GM19239 (cell line): ENCODE measurements at places on chromosomes 11 and 22.
A peak's percentile ranks its signal among the peaks of the same experiment; 100 is the strongest.

DNA sequence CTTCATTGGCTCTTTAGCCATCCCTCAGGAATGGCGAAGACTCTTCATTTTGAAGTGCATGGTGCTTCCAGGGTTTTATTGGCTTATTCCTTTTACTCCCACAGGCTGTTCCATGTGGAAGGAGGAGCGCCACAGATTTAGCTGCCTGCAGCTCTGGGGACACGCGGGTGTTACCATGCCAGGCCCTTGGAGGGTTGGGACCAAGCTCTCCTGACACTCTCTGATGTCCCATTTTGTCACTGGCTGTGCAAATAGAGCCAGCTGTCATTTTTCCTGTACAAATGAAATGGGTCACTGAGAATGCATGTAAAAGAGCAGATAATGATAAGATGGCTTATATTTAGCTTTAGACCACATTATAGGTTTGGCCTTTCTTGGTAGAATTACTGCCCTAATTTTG is 9.2 kb downstream of the THYN1 start:
- DNase-seq = no peak

DNA sequence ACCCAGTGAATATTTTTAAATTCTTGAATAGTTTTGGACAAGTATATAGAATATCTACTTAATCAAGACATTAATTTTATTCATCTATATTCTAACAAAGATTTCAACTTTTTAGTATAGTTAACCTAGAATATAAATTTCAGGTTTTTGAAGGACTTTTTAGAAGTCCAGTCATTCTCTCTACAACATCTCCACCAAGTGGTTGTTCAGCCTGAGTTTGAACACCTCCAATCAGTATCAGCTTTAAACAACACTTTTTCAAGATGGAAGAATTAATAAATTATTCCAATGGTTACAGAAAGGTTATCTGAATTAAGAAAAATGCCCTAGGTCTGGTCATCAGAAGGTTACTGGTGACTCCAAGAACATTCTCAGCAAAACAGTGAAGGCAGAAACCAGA is 31.8 kb downstream of the EIF3M start:
- DNase-seq = no peak

GRCh38 chr11:115528225-115528624 is 24.0 kb upstream of the CADM1 start:
- DNase-seq = no peak

- DNase-seq = no peak
These were observed 72.9 kb upstream of the LMO1 start for GRCh38 chr11:8336356-8337129.

DNA sequence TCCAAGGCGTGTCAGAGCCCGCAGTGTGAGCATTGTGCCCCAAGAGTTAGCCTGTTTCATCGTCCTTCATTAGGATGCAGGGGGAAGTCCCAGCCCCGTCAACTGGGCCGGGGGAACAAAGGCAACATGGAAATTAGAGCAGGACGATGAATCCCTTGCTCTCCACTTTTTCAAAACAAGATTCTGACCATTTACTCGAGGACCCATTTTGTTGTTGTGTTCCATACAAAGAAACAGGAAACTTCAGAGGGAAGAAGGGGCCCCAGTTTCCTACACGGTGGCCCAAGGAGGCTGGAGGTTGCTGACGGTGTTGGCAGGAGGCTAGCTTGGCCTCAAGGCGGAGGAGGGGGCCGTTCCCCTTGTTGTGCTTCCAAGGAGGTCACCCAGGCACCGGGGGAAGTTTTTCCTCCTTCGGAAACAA is 44.0 kb upstream of the SLC1A2 start:
- no peak for DNase-seq

- no peak for DNase-seq
These were observed 2.9 kb upstream of the HDHD5 start for GRCh38 chr22:17161991-17162390.

GRCh38 chr22:36873614-36874308 is 13.0 kb downstream of the NCF4 start:
- DNase-seq = peak; percentile 68

DNA sequence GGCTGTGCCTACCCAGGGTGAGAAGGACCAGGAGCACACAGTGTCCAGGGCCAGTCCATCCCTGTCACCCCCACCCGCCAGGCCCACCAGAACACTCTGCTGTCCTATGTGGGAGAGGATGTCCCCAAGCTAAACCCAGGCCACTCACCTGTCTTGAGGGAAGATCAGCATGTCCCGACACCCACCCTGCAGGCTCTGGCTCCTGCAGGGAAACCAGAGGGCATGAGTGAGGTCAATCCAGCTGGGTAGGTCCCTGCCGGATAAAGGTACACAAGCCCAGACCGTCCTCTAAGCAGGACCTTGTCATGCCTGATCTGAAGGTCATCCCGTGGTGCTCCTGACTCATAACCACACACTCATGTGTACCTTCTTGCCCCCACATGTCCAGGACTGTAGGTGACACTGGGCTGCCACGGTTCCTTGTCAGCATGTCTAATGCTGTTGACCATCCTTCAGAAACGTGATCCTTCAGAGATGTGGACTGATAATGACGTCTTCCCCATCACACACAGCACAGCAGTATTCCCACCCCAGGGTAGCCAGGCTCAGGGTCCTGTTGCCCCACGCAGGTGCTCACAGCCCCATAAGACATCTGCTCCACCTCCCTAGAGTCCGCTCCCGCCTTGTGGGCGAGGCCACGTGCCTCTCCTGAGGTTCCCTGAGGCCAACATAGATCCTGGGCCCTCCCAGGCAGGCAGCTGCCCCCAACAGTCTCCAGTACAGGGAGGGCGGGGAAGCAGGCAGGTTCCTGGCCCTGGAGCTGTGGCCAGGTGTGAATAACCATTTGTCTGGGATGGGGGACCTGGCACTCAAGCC is 6.1 kb downstream of the ARVCF start:
- no peak for DNase-seq

- no peak for DNase-seq
These were observed 75.7 kb upstream of the PITPNB start for GRCh38 chr22:27994481-27995331.

DNA sequence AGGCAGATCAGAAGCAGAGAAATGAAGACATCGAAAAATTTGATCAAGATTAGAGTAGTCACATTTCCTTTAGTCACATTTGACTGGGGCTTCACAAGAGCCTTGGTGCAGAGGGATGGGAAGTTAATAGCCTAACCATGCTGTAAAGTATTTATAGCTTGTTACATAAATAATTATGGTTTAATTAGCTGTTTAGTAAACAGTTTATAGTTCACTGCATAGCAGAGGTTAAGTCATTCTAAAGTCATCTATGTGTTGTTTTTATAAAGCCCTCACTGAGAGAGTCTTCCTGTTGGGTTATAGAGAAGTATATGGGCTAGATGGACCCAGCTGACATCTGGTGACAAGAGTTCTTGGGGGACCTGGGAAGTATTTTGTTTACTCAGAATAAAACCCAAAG is 47.1 kb downstream of the INSC start:
- no peak for DNase-seq
